ENCODE measurements at places on chromosomes 5 and 9.

DNA sequence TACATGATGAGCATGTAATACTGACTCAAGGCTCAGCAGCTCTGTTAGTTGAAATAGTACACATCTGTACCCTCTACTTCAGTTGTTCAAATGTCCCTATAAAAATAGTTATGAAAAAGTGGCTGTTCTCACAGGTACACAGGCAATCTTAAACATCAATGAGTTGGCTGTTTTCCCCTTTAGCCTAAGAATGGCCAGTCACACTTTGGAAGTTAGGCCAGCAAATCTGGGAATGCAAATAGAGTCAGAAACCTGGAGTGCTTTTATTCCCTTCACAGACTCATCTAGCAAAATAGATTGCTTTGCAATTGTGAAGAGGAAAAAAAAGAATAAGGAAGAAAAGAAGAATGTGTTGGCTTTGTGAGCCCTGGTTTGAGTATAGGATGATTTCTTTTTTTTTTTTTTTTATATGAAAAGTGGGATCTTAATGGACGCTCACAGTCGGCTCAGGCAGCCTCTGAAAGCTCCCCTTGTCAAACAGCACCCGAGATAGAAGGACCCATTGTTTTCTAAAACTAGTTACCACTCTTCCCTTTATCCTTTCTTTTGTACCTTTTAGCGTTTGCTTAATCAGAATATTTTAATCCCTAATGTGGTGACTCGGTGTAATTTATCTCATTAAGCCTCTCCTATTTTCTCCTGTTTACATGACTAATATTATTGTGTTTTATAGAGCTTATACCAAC is 27.9 kb upstream of the TLE1 start:
- H3K4me3 ChIP-seq = no peak overlapping the region
- peaks cover 3% of the 10 kb centered on the region for H3K36me3 ChIP-seq
- no peaks in the 10 kb centered on the region for H3K27me3 ChIP-seq
- DNase-seq = no peak

DNA sequence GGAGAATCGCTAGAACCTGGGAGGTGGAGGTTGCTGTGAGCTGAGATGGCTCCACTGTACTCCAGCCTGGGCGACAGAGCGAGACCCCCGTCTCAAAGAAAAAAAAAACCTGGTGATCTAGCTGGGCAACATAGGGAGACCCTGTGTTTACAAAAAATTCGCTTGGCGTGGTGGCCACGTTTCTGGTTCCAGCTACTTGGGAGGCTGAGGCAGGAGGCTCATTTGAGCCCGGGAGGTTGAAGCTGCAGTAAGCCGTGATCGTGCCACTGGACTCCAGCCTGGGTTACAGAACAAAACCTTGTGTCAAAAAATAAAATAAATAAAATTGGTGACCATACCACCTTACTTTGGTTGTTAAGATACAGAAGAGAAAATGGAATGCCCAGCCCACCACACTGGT is 1.8 kb upstream of the HNRNPAB start:
- peaks cover 13% of the 10 kb centered on the region for H3K27me3 ChIP-seq
- no peak overlapping the region for H3K4me3 ChIP-seq
- peaks cover 22% of the 10 kb centered on the region for H3K4me1 ChIP-seq
- H3K36me3 ChIP-seq = peaks cover 16% of the 10 kb centered on the region
- DNase-seq = no peak

DNA sequence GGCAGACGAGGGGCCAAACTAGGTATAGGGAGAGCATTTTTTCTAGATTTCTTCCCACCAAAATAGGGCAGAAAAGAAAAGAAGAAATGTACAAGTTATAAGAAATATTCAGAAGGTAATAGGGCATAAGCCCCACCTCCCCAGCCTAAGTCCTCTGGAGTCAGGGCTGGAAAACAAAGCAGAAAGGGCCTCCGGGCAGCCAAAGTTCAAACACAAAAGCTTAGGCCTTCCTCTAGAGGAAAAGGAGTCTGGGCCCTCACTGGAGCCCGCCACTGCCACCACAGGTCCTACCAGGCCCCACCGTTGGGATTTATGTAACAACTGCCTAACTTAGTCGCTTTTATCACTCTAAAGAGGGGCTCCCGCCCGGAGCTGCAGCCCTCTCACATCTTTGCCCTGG is 27.6 kb downstream of the TBC1D2 start:
- no peak overlapping the region for H3K4me3 ChIP-seq
- no peak for DNase-seq
- H3K27me3 ChIP-seq = peaks cover 5% of the 10 kb centered on the region
- H3K4me1 ChIP-seq = peaks cover 4% of the 10 kb centered on the region
- H3K27ac ChIP-seq = no peak overlapping the region

GRCh38 chr9:109926421-109926869 is 146.4 kb downstream of the PALM2AKAP2 start:
- no peak for DNase-seq
- no peak overlapping the region for H3K27ac ChIP-seq
- no peaks in the 10 kb centered on the region for H3K27me3 ChIP-seq
- no peak overlapping the region for H3K4me3 ChIP-seq
- no peaks in the 10 kb centered on the region for H3K36me3 ChIP-seq

DNA sequence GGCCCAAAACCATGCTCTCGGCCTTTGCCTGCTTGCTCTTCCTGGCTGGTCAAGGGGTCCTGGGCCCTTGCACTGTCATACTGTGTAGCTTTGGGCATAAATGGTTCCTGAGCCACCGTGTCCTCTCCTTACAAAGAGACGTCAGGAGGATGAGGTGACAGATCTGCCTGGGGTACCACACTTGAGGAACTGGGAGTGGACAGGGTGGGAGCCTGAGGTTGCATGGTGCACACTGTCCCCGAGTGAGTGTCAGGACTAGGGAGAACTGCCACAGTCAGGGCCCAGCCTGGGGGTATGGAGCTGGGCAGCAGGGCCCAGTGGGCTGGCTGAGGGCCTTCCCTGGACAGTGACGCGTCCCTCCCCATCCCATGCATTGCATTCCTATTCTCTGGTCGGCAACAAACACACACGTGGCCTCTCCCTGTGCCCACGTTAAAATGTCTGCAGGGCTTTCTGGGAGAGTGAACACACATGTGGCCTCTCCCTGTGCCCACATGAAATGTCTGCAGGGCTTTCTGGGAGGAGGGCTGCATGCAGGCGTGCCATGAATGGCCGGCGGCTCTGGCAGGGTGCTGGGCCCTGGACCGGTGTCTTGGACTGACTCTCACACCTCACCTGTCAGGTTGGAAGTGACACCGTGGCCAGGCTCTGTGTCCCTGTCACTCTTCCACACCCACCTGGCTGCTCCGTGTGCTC is 122.1 kb upstream of the COL5A1 start:
- no peak overlapping the region for H3K27ac ChIP-seq
- DNase-seq = no peak
- no peaks in the 10 kb centered on the region for H3K4me1 ChIP-seq
- H3K36me3 ChIP-seq = no peaks in the 10 kb centered on the region

DNA sequence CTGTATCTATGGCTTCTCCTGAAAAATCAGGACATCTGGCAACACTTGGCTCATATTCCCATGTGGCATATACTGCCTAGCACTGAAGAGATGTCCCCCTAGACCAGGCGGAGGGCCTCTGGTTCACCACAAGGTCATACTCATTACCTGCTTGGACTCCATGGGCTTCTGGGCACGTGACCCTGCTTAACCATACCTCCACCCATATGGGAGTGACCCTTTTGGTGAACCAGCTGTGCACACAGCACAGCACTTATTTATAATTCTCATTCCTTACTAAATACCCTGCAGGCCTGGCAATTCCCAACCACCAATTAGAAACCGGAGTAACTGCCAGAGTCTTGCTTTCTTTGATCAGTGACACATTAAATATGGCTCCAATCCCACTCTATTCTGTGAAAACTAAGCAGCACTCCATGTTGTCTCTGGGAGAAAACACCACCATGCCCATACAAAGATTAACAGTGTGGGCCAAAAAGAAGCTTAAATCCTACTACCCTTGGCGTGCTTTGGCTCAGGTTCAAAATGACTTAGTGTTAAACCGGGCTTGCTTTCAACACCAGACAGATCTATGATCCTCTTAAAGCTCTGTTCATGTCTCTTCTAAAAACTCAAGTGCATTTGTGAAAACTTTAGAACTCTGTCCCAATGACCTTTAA is 57.7 kb downstream of the MTMR12 start:
- peak overlapping the region; percentile 39 for H3K27ac ChIP-seq
- peaks cover 13% of the 10 kb centered on the region for H3K4me1 ChIP-seq
- H3K4me3 ChIP-seq = peak overlapping the region; percentile 12
- H3K36me3 ChIP-seq = peaks cover 51% of the 10 kb centered on the region
- peaks cover 3% of the 10 kb centered on the region for H3K27me3 ChIP-seq

DNA sequence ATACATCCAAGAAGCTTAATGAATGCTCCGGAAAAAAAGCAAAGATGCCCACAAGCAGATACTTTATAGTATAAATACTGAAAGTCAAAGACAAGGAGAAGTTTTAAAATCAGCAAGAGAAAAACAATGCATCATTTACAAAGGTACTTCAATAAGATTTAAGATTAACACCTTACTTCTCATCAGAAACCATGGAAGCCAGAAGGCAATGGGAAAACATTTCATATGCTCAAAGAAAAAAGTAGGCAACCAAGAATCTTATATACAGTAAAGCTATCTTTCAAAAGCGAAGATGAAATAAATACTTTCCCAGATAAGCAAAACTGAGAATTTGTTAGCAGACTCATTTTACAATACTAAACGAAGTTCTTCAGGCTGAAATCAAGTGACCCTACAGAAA is 51.1 kb downstream of the ABHD17B start:
- H3K4me1 ChIP-seq = no peaks in the 10 kb centered on the region
- no peak overlapping the region for H3K27ac ChIP-seq
- DNase-seq = no peak
- H3K27me3 ChIP-seq = no peaks in the 10 kb centered on the region

- H3K27me3 ChIP-seq = peaks cover 12% of the 10 kb centered on the region
- no peak overlapping the region for H3K4me3 ChIP-seq
- peak overlapping the region; percentile 73 for H3K27ac ChIP-seq
- DNase-seq = no peak
- peaks cover 18% of the 10 kb centered on the region for H3K4me1 ChIP-seq
- H3K36me3 ChIP-seq = peaks cover 24% of the 10 kb centered on the region
Observed at GRCh38 chr9:77753180-77753579, 105.1 kb upstream of the GNA14 start.

All from endothelial cell (in vitro differentiated cells).